Dermis microvascular lymphatic vessel endothelial cell (primary cell): ENCODE measurements at places on chromosomes 7 and 10.

DNA sequence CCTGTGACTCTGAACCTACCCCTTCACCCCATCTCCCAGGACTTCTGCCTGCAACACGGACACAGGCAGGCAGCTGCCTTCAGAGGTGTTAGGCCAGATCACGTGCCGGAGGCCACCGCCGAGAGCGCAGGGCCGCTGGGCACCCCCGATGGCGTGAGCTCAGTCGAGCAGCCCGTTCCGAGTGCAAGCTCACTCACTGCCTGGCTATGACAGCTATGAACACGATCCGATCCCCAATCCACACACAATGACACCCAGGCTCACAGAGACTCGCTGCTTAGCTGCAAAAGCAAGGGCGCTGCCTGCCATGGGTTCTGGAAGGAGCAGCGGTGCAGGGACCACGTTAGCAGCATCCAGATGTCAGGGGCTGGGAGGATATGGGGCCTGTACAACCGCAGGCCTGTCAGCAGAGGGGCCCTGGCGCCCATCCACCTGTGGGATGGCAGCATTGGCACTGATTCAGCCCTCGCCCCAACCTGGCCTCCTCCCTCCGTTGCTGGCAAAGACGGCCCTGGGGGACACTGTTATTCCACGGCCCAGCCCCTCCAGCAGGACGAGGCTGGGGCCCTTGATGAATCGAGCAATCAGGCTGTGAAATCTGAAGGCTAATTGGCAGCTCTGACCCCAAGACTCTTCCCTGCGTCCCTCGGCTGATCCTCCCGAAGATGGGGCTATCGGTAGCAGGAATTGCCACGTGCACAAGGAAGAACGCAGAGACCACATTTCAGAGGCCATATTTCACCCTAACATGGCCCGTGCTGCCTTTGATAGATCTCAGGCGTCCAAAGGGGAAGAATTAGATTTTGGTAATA is 230.1 kb downstream of the ELFN1 start:
- no peak for DNase-seq

- DNase-seq, result no peak
Observed at GRCh38 chr10:17143055-17143690, 13.6 kb upstream of the CUBN start.

DNA sequence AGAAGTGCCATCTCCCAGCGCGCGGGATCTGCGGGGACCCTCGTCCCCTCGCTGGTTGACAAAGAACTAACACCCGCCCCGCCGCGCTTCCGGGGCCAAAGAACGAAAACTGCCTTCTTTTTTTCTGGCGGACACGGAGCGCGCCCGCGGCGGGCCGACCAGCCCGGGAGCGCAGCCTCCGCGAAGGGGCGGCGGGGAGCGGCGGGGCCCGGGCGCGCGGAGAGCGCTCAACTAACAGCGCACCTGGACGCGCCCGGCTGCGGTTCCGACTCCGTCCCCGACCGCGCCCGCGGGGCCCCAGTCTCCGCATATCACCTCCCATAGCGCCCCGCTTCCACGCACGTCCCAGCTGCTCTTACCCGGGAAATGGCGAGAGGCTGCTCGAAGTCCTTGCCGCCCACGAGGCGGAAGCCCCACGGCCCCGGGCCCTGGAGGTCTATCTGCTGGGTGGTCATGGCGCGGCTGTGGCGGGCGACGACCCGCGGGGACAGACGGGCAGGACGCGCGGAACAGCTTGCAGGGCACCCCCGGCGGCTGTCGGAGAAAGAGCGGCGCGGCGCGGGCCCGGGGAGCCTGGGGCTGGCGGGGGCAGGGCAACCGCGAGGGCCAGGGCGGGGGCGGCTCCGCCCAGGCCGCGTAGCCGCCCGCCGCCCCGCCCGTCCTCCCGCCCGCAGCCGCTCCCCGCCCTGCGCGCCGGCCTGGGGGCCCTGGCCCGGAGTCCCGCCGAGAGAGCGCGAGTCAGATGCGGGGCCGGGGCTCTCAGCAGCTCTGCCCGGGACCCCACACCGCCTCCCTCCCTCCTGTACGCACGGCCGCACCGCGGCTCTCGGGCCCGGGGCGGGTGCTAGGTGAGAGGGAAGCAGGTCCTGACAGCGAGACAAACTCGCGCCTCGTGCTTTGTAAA is at the start of gene PDLIM1:
Gene PDLIM1 (minus strand): TSS at position 543 of the 904 bp plus-strand sequence. CDS start 88 bp downstream, at position 455.
- no peak for DNase-seq

DNA sequence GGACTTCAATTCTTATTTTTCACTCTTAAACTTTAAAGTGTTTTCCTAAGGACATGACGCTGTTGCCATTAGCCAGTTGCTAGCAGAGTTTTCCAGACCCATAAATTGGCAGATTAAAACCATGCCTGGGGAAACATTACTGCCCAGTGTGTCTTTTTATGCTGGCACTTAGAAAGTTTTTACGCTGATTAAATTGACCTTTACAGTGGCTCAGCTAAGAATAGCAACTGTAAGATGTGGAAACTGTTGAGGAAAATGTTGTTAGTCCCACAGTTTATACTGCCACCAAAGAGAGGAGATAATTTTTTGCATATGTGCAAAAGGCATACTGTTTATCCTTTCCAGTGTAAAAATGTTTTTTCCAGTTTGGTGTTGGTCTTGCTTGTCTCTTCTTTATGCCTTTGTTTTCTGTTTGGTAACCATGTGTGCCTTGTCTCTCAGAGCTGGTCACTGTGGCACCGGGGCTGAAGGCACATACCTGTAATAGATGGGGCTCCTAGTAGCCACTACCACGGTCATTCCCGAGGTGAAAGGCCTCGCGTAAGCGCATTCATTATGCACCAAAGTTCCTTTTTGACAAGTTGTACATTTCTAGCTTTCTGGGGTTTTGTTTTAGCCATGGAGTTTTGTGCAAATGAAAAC is 45.3 kb downstream of the CYP17A1 start:
- no peak for DNase-seq

DNA sequence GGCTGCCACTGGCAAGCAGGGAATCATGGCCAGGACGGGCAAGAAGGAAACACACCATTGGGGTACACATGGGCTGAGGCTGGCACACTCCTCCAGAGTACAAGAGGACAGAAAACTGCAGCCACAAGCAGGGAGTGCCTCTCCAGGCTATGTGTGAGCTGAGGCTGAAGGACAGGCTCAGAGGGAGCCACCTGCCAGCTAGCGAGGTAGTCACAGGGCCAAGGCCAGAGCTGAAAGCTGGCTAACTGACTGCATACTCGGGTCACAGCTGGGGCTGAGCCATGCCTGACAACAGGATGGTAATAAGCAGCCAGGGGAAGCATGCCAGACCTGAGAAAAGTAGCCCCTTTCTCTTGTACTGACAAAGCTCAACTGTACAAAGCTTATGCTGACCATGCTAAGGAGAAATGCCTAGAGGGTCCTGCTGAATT is 52.0 kb downstream of the KIF5B start:
- no peak for DNase-seq
